ENCODE measurements at places on chromosomes 12 and 14.

DNA sequence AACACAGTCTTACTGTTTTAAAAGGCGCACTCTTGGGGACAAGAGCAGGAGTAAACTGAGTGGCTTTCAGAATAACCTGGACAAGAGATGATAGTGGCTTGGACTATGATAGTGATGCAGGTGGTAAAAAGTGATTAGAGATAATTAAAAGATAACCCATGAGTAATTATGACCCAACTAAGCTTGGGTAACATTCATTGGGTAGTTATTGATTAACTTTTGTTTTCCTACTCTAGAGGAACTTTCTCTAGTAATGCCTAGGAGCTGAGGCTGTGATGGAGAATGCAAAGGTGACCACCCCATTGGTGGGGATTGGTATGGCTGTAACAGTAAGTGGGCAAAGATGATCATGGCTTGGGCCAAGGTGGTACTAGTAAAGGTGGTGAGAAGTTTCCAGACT lies 22.3 kb upstream of the FRS2 start:
- no peak for DNase-seq

DNA sequence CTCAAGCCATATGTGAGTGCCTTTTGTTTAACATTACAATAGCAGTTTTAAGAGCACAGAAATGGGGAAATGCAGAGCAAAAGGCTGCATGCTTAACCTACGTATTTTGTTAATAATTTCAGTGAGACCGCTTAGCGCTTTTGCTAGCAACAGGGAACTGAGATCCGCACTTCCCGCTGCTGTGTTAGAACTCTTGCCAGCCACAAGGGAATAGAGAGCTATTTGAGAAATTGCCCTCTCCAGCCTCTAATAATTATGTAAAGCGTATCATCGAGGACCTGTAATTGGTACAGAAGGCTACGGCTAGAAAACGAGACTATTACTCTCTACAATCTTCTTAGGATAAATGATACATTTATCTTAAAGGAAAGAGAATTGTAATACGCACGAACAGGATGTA lies 205.2 kb upstream of the GRIP1 start:
- no peak for DNase-seq

DNA sequence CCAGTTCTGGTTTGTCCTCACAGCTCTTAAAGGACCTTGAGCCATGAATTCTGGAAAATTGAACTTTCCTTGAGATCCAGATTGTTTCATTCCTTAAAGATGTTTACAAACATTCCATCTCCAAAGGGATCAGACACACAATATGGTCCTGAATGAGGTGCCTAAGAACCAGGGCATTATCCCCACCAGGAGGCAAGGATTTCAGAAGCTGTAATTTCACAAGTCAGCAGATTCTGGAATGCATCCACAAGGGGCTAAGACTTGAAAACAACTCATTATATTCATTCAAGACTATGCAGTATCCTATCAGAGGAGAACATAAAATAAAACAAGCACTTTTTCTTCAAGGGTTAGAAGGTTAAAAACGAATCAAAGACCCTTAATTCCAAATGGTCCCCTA lies 15.1 kb downstream of the KCNH5 start:
- no peak for DNase-seq

GRCh38 chr14:77154421-77154820 lies 12.8 kb upstream of the ZDHHC22 start:
- DNase-seq = no peak

- no peak for DNase-seq
Observed at GRCh38 chr14:93046705-93047050, 69.0 kb downstream of the ITPK1 start.

DNA sequence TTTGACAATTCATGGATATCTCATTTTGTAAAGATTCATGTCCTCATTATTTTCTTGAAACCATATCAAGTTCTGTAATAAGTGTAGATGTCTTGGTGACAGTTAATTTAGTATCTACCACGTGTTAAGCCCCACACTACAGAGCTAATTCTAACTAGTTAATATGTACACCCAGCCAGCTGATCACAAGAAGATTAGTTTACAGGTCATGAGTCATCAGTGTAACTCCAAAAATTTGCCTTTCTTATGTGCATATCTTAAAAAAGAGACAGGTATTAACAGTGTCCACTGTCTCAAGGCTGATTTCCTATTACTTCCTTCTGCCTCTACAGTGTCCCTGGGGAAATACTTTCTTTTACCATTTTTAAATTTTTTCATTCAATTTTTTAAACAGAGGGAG lies 13.3 kb upstream of the YBX3 start:
- no peak for DNase-seq

DNA sequence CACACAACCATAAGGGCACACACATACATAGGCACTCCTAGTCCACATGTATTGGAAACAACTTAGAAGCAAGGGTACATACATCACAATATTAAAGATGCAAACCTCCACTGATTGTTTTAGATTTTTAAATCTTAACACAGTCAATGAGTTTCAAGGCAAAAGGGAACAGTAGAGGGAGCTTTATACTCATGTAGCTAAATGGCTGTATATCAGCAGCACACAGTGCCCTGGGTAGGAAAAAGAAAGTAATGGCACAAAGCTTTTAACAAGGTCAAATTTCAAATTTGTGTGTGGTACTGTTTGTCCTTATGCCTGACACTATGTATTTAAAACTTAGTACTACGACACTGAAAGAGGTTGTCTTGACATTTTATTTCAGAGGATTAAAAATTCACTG lies 262.0 kb downstream of the MED13L start:
- DNase-seq = no peak

- no peak for DNase-seq
Observed at GRCh38 chr14:30600922-30601918, 20.9 kb upstream of the SCFD1 start.

GRCh38 chr12:81089412-81089811 lies 11.5 kb downstream of the ACSS3 start:
- DNase-seq = no peak

GRCh38 chr12:52814710-52815155 lies 817 bp upstream of the KRT4 start:
- no peak for DNase-seq

GRCh38 chr12:123801573-123802178 lies 39.6 kb downstream of the DNAH10 start:
- DNase-seq = no peak

GRCh38 chr12:111953455-111953854 lies 59.5 kb downstream of the TMEM116 start:
- DNase-seq = no peak

DNA sequence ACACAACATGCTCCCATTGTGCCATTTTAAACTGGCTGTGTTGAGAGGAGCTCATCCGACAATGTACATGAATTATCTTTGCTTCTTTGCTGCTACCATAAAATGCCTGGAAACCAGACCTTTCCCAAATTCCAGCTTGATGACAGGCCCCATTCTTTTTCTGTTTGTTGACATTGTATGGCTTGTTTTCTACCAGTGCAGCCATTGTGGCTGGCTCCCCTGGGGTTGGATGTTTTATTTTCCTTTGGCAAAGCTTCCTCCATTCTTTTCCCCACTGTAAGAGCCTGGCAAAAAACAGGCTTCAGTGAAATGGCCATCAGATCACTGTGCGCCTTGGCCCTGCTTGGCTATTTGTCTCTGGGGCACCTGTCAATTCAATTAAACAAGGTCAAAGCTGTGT lies 532.5 kb downstream of the VRK1 start:
- no peak for DNase-seq

- peak; percentile 2 for DNase-seq
Observed at GRCh38 chr12:126772171-126772864, 1494.7 kb upstream of the TMEM132C start.

DNA sequence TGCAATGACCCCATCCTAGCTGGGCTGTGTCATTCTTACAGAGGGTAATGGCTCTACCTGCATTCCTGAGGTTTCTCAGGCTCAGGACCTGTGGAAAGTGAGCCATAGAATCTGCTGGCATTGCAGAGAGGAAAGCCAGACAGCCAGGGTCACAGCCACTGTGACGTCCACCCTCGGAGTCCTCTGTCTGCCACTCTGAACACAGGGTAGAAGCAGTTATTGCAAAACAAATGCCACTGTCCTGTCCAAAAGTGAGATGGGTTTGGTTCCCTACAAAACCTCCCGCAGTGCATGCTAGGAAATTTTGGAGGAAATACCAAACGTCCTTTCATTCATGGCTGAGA lies 37.8 kb downstream of the TNFAIP2 start:
- no peak for DNase-seq

GRCh38 chr12:115306380-115306779 lies 622.4 kb upstream of the TBX3 start:
- DNase-seq = no peak

DNA sequence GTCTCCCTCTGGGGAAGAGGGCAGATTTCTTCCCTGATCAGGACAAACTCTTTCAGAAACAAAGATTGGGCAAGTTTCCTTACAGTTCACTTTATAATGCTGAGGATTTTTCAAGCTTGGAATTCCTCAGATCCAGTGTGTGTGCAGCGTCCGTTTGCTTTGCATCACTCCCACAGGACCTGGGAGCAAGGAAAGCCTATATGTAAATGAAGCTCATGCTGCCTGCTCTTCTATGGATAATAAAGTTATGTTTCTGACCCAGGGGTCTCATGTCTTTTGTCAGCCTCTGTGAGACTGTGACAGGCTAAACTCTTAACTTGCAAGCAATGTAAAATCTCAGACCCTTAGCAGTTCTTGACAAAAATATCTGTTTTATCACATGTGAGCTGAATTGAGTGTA lies 41.6 kb downstream of the TRHDE start:
- DNase-seq = no peak

DNA sequence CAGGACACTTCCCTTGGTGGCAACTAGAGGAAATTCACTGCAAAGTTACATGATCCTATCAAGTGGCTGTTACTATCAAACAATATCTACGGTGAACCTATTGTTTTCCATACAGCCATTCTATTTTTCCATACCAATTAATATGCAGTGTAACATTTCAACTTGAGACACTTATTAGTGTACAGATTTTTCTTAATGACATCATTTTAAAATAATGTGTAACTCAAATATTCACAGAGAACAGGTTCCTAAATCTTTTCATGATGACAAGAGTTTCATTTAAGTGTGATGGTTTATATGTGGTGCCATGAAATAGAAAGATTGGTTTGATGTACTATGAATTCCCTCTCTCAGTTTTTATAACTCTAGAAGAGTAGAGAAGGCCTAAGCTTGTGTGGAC lies 291.2 kb upstream of the SOX5 start:
- DNase-seq = no peak

- no peak for DNase-seq
Observed at GRCh38 chr12:93714382-93714781, 37.2 kb downstream of the CRADD start.

GRCh38 chr12:85951823-85952222 lies 77.7 kb downstream of the NTS start:
- DNase-seq = no peak

DNA sequence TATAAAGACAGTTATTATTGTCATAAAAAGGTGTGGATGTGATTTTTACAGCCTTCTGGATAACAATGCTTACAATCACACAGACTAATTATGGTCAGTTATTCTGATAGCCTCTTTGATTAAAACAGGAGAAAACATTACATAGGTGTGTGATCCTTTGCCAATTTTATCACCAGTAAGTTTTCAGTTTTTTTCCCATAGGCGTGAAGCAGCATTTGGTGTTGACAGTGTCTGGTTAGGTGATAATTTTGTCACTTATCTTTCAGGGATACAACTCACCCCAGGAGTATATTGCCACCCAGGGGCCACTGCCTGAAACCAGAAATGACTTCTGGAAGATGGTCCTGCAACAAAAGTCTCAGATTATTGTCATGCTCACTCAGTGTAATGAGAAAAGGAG lies 208.8 kb downstream of the EPS8 start:
- no peak for DNase-seq

- DNase-seq = no peak
Observed at GRCh38 chr14:74326369-74327152, 21.7 kb upstream of the VRTN start.

GRCh38 chr12:109844091-109844490 lies 10.9 kb upstream of the TRPV4 start:
- no peak for DNase-seq

GRCh38 chr12:30286345-30286926 lies 409.2 kb downstream of the IPO8 start:
- DNase-seq = no peak

GRCh38 chr12:90124289-90124688 lies 415.7 kb upstream of the ATP2B1 start:
- no peak for DNase-seq

DNA sequence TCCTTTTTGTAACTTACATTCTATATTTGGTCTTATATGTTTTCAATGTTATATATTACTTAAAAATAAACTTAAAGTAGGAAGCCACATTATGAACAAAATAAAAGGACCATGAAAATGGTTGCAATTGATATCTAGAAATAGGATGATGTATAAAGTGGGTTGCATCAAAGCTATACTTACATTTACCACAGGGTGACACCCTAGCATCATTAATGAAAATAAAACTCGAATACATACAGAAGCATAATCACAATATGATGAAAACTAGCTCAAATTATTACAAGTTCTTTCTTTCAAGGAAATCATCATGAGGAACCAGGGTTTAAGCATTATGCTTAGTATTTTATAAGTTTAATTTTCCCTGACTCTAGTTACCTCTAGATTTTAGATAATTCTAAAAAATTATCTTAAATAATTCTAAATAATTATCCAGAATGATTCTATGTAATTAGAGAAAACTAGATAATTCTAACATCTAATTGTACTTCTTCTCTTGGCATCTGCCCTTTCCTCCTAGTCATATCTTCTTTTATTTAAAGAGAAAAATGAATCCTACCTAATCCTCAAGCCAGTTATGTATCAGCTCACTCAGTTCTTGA lies 31.2 kb downstream of the TAS2R7 start:
- DNase-seq = no peak

- no peak for DNase-seq
Observed at GRCh38 chr12:116982791-116983411, 72.2 kb downstream of the FBXW8 start.

GRCh38 chr14:68747393-68747792 lies 45.5 kb downstream of the ZFP36L1 start:
- DNase-seq = no peak

- DNase-seq = no peak
Observed at GRCh38 chr12:115623764-115624334, 653.6 kb downstream of the MED13L start.

- DNase-seq = no peak
Observed at GRCh38 chr14:92005019-92005418, 34.8 kb downstream of the TRIP11 start.

- peak; percentile 7 for DNase-seq
Observed at GRCh38 chr12:63420206-63420644, 248.1 kb downstream of the DPY19L2 start.

- DNase-seq = no peak
Observed at GRCh38 chr12:32072102-32072501, 34.5 kb upstream of the BICD1 start.

- DNase-seq = peak; percentile 54
Observed at GRCh38 chr12:49098035-49098451, 3.4 kb upstream of the DHH start.

DNA sequence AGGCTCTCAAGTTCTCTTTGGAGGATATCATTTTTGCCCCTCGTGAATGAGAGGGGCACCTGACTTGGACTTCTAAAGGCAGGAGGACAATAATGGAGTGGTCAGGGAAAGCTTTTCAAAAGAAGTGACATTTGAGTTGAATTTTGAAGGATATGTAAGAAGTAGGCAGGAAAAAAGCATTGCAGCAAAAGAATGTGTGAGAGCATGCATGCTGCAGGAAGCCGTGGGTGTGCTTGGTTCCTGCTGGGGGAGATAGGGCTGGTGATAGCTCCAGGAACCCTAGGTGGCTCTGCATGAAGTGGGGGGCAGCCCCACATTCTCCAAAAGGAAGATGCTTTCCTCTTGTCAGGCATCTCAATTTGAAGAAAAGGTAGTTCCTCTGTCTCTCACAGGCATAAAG lies 23.1 kb downstream of the ACVR1B start:
- no peak for DNase-seq

Measured in stimulated activated CD8-positive, alpha-beta memory T cell treated with anti-CD3 and anti-CD28 coated beads, Interleukin-2, amount 100 ng/mL, for 48 hours (primary cell).